ENCODE measurements at places on chromosomes 2 and 18.

DNA sequence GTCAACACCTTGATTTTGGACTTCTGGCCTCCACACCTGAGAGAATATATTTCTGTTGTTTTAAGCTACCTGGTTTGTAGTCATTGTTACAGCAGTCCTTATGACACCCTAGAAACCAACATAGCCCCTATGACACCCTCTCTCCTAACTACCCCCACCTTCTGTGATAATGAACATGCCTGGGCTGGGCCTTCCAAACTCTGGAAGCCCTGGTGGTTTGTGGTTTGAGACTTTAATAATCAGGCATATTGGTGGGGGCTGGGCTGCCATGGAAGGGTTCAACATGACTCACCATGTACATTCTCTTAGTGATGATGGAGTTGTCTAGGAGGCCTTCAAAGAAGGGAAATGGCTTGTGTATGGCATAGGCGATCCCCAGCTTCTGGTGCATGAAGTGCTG, 3.3 kb downstream of the SP110 start:
- no peak for DNase-seq

DNA sequence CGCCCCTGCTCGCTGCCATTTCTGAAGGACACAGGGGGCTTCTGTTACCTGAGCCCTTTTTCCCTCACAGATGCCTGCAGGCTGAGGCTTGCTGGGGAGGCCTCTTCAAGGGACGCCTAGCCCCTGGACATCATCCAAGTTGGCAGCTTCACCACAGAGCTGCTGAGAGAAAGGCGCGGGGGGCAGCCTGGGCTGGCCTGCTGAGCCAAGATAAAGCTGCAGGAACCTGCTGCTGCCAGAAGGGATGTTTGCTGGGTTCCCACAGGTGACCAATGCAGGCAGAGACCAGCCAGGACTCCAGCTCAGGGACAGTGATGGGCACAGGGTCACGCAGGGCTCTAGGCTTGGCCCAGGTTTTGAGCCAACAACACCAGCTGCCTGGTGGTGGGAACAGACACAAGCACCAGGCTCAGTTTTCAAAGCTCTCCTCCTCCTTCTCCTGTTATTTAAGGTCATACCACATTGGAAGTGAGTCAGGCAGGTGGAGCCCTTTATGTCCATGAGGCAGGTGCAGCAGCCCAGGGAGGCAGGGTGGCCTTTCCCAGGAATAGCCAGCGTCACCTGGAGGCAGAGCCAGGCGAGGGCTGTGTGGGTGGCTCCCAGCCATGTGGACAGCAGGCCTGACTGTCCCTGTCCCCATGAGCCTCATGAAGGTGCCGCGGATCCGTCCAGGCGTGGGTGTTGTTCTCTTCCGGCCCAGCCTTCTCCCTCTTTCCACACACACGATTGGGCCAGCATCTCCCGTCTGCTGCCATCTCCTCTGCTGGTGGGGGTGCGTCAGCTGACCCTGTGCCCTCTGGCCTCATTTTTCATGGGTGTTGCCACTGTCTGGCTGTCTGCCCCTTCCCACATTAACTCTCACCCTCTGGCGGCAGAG, 515.5 kb upstream of the MYT1L start:
- no peak for DNase-seq

DNA sequence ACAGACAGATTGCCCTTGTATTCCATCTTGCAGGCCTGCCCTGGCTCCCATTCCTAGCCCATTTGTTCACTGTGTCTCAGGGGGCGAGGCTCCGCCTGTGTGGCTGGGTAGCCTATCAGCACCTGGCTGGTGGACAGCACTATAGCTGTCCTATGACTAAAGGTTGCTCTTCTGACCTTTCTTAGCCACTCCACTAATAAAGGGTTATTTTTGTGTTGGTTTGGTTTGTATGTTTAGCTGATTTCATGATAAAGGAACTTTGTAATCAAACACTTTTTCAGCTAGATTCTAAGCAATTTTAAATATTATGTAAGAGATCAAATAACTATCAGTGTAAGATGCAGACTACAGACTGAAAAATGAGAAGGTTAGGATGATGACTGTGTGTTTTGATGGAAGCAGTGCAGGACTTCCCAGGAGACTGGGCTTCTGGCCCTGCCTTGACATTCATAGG, 72.2 kb downstream of the CRIM1 start:
- no peak for DNase-seq

GRCh38 chr2:216021768-216022565, 8.6 kb upstream of the MREG start:
- no peak for DNase-seq

GRCh38 chr2:15923597-15923996, 16.8 kb upstream of the MYCN start:
- no peak for DNase-seq

GRCh38 chr2:23803264-23803964, 123.5 kb downstream of the ATAD2B start:
- DNase-seq: no peak

DNA sequence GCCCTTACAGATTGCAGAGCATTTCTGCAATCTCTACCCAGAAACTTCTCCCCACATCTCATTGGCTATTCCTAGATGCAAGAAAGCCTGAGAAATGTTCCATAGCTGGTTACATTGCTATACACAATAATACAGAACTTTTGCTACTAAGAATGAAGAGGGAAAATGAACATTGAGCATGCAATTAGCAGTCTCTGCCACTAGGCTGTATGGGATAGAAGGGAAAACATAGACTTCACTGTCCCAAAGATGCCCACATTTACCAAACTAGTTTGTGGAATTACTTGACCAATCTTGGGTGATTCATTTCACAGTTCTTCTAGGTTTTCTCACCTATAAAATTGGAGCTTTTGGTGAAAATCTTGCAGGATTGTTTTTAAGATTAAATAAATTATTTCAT, 265.7 kb upstream of the NT5C1B start:
- no peak for DNase-seq

DNA sequence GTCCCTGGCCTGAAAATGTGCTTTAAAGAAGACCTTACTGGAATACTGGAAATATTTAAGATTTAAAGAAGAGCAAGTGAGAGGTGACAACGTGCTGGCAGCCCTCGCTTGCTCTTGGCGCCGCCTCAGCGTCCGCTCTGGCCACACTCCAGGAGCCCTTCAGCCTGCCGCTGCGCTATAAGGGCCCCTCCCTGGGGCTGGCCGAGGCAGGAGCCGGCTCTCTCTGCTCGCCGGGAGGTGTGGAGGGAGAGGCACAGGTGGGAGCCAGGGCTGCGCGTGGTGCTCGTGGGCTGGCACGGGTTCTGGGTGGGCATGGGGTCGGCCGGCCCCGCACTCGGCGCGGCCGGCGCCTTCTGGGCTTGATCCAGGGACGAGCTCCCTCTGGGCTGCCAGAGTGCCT, 2.9 kb upstream of the COQ10B start:
- DNase-seq: no peak

DNA sequence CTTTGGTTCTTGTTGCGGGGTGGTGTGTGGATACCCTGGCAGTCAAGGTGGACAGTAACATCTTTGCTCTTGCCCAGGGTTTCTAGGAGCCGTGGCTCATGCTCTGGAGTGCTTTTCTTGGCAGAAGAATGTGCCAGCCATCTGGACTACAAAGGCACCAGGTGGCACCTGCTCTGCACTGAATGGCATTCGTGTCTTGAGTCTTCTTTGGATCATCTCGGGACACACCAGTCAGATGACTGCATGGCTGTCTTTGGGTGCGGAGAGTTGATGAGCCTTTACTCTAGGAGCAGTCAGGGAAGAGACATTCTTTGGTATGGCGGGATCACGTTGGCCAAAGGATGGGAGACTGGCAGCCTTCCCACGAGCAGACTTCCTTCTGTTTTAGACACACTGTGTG, 104.1 kb upstream of the SEC11C start:
- no peak for DNase-seq

DNA sequence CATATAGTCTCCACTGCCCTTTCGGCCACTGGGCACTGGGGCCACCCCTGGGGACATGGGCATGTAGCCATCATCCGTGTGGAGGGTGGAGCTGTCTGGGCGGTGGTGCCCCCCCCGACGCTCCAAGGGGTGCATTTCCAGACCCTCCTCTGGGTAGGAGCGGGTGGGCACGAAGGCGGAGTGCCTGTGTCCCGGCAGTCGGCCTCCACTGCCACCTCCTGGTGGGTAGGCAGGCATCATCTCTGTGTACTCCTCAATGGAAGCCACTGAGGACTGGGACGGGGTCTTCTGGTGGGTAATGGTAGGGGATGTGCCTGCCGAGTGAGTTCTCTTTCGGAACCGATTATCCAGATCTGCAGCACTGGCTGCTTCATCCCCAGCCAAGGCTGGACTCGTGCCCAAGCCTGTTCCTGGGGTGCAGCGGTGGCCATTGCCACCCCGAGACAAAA, 2.8 kb downstream of the IRS1 start:
- DNase-seq: peak; percentile 60

- no peak for DNase-seq
Observed at GRCh38 chr2:179444056-179444455, 179.4 kb upstream of the SESTD1 start.

GRCh38 chr2:41768310-41768709, 279.5 kb upstream of the PKDCC start:
- no peak for DNase-seq

DNA sequence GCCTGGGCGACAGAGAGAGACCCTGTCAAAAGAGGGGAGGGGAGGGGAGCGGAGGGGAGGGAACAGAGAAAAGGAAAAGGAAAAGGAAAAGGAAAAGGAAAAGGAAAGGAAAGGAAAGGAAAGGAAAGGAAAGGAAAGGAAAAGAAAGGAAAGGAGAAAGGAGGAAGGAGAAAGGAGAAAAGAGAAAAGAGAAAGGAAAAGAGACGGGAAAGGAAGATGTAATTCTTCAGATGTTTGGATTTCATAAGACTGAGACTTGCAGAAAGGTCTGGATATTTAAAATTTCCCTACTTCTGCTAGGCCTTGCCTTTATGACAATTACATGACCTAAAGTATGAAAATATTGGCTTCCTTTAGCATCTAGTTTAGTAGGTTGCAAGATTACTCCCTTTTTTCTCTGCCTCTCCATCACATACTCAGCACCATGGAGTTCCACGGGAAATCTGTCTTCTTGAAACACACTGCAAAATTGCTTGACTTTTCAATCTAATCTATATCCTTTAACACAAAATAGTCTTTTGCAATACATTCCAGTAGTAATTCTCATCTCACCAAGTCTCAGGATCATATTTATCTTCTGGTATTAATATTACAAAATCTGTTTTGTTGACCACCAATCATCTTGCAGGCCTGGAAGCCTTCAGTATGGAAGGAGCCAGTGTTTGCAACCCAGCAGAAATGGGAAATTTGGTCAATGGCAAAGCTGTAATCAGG, 383.5 kb downstream of the ZEB2 start:
- no peak for DNase-seq

DNA sequence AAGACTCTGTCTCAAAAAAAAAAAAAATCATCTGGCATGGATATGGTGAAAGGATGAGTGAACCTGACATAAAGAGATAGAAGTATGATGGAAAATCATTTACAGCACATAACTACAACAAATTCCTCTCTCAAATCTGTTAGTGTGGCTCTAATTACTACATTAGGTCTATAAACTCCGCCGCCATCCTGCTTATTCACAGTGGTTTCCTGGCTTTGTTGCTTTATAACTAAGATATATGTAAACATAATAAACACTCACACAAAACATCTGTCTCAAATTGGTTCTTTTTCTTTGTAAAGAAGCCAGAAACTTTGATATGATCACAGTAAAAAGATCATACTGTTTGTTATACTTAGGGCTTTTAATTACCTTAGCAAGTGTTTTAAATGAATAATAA, 412.6 kb upstream of the FAM98A start:
- no peak for DNase-seq

DNA sequence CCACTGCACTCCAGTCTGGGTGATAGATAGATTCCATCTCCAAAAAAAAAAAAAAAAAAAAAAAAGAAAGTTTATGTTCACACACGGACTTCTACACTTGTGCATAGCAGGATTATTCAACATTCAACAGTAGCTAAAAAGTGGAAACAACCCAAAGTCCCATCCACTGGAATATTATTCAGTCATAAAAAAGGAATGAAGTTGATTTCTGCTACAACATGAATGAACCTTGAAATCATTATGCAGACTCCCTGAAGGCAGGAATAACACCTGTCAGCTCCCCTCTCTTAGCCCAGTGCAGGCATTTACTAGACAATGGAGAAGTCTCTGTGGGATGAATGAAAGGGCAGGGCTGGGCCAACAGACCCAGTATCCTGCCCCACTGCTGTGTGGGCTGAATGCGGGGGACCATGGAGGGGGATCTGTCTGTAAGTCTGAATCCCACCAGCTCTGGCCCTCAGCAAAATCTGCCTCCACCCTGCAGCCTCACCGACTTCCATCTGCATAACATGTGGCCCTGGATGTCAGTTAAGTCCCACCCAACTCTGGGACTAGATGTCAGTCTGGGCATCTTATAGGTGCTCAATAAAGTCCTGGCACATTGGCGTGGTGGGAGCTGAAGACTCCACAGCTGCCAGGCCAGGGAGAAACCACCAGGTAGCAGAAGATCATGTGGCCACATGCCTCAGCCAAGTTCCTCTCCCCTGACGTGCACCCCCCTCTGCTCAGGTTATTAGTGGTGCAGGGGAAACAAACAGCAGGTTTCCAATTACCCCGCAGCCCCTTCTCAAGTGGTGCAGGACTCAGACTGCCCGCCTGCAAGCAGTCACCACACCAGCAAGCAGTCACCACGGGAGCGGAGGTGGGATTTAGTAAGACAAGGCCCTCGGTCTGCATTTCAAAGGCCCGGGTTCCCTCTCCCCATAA, 8.9 kb downstream of the ZFP36L2 start:
- DNase-seq: no peak

GRCh38 chr2:196331143-196331542, 159.8 kb upstream of the STK17B start:
- DNase-seq: no peak

DNA sequence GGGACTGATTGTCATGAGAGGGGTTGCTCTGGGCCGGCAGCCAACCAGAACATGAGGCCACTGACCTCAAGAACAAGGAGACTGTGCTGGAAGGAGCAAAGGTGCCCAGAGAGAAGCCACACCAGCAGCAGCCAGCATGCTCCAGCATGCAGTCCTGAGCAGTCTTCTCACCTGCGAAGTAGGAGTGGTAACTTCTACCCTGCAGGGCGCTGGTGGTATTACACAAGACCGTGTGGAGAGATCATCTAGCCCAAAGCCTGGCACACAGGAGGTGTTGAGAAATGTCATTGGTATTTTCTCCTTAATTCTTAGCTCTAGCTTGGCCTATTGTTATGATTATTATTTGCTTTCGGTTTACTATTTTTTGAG, 132.7 kb downstream of the TSN start:
- no peak for DNase-seq

GRCh38 chr2:118858485-118859156, 11.2 kb upstream of the EN1 start:
- no peak for DNase-seq

DNA sequence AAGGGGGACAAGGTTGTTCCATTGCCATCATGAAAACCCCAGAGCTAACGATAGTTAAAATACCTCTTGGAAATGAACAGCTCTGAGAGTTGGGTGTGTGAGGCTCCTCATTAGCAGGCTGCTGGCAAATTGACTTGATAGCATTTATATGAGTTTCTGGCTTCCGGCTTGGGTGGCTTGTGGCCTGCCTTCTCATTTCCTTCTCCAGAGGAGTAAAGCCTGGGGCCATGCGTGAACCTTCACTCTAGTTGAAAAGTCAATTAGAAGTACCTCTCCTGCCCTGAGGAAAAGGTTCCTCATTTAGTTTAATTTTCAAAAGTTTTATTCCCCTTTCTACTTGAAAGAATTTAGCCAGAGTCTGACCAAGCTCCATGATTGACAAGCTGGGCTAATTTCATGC, 67.1 kb downstream of the MGAT5 start:
- no peak for DNase-seq

GRCh38 chr2:236682651-236683422, 113.2 kb downstream of the ACKR3 start:
- DNase-seq: no peak

- DNase-seq: no peak
Observed at GRCh38 chr2:229974266-229974665, 52.0 kb downstream of the FBXO36 start.

Measured in GM20000 (cell line).